ENCODE measurements at places on chromosomes 7 and 10. TPM values are rescaled to one million over a fixed set of nuclear protein-coding genes. Genes with fewer than 3 reads are reported as not detected.

The LEP gene
- not detected for total RNA-seq

The GDF10 gene
- not detected for total RNA-seq

The GRM3 gene
- total RNA-seq, result not detected

The DLX5 gene
- not detected for total RNA-seq

The UCMA gene
- not detected for total RNA-seq

The ASB10 gene
- total RNA-seq, result not detected

The ABCA13 gene
- total RNA-seq, result not detected

The CRHR2 gene
- total RNA-seq, result not detected

The PDZD7 gene
- 0.17 TPM for total RNA-seq

The SH3PXD2A gene
- 3.4 TPM for total RNA-seq

The HOXA3 gene
- not detected for total RNA-seq

The AKR1D1 gene
- total RNA-seq, result not detected

The CISD1 gene
- total RNA-seq, result 48.5 TPM

The FOXI2 gene
- not detected for total RNA-seq

The ITGB8 gene
- total RNA-seq, result 1.3 TPM

The PRKAR2B gene
- 0.57 TPM for total RNA-seq

The SRRM3 gene
- total RNA-seq, result not detected

The ATP5F1C gene
- total RNA-seq, result 238 TPM

The GPER1 gene
- not detected for total RNA-seq

The GPR85 gene
- 0.08 TPM for total RNA-seq

The PFKFB3 gene
- 190 TPM for total RNA-seq

The RUFY2 gene
- total RNA-seq, result 23.4 TPM

The IGFBP3 gene
- 1.7 TPM for total RNA-seq

The MRLN gene
- total RNA-seq, result not detected

The THAP5 gene
- total RNA-seq, result 22.8 TPM

The CALY gene
- not detected for total RNA-seq

The RPEL1 gene
- not detected for total RNA-seq

The AKR1C4 gene
- total RNA-seq, result not detected

The TEX47 gene
- total RNA-seq, result not detected

The GNGT1 gene
- total RNA-seq, result not detected

The GATA3 gene
- total RNA-seq, result 7.6 TPM

The SEM1 gene
- total RNA-seq, result 83.5 TPM

The SFTPA2 gene
- not detected for total RNA-seq

The ABI1 gene
- total RNA-seq, result 66.7 TPM

The LLCFC1 gene
- total RNA-seq, result not detected

The MKI67 gene
- 270 TPM for total RNA-seq

The CLIP2 gene
- 17.0 TPM for total RNA-seq

The PRF1 gene
- 497 TPM for total RNA-seq

The SLC18A3 gene
- not detected for total RNA-seq

The KNDC1 gene
- total RNA-seq, result 0.05 TPM

The FAM13C gene
- not detected for total RNA-seq

The ANKRD30A gene
- total RNA-seq, result not detected

The FAM170B gene
- total RNA-seq, result not detected

The TMEM229A gene
- not detected for total RNA-seq

The MBLAC1 gene
- total RNA-seq, result 3.4 TPM

The KCND2 gene
- total RNA-seq, result not detected

The PIK3AP1 gene
- 147 TPM for total RNA-seq

The AKAP9 gene
- total RNA-seq, result 51.9 TPM

The DMBT1 gene
- not detected for total RNA-seq

The CAV2 gene
- not detected for total RNA-seq

The MCM10 gene
- 120 TPM for total RNA-seq
